Naive thymus-derived CD8-positive, alpha-beta T cell (primary cell): ENCODE measurements at places on chromosomes 5 and 9. TPM values are rescaled to one million over a fixed set of nuclear protein-coding genes. Genes with fewer than 3 reads are reported as not detected.

BASP1 gene
- total RNA-seq: 2.4 TPM

ZNF883 gene
- 2.7 TPM for total RNA-seq

ZCCHC10 gene
- total RNA-seq: 22.4 TPM

AOPEP gene
- 10.8 TPM for total RNA-seq

DNA sequence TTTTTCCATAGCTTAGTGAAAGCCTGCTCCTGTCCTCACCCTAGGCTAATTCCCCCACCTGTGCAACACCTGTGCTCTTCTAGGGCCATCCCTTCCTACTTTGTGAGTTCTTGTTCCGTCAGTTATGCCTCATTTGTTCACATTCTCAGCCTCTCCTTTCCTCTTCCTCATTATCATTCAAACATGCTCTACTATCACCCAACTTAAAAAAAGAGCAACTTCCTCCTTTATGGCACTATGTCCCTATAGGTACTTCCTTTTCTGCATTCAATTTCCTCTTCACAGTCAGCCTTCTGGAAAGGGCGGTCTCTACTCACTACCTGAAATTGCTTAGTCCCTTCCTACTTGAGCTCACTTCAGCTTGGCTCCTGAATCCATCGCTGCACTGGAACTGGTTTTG is 111.8 kb upstream of the LHFPL2 start:
- DNase-seq: no peak

DNA sequence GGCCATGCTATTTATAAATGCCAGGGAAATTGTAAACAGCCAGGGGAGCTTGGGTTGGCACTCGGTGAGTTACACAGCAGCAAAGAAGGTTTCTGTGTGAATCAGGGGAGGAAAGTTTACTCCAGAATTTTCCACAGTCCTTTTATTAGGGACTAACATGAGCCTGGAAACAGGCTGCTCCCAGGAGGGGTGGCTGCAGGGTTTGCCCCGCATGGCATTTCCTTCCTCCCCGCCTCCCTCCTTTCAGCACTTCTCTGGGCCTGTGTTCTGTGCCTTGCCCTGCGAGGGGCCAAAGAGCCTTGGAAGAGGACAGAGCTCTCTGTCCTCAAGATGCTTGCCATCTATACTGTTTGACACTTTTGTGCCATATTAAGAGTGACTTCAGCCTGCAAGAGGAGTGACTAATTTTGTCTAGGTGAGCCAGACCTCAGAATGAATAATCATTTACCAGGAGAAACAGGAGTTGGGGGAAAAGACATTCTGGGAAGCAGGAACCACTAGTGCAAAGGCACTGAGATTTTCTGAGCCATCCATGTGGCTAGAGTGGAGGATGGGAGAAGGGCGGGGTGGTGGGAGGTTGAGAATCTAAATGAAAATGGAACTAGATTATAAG is 1.8 kb downstream of the GSN start:
- no peak for DNase-seq

- DNase-seq: no peak
These were observed 141.2 kb downstream of the PARP8 start for GRCh38 chr5:50807661-50808060.

GRCh38 chr5:178216088-178216534 is 11.8 kb downstream of the HNRNPAB start:
- no peak for DNase-seq

- no peak for DNase-seq
These were observed 72.7 kb downstream of the ZFAND5 start for GRCh38 chr9:72292256-72292682.

DNA sequence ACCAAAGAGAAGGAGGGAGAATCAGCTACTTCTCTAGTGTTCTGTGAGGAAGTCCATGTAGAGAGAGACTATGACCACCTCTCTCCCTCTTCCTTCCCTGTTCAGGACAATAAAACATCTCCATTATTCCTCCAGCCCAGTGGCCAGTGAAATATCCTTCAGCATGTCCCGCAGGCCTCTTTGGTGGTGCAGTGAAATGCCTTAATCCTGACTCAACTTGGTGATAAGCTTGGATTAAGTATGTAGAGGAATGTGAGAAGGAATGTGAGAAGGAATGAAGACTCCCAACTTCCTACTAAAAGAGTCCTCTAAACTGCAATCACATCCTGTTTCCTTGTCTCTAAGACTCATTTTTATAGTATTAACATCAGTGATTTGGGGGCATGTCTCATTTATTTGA is 167.3 kb downstream of the TRPM3 start:
- DNase-seq: no peak

- no peak for DNase-seq
These were observed 144.5 kb downstream of the SEC61B start for GRCh38 chr9:99366621-99367020.

- peak; percentile 17 for DNase-seq
These were observed 37.4 kb downstream of the PIK3R1 start for GRCh38 chr5:68252673-68253623.

DNA sequence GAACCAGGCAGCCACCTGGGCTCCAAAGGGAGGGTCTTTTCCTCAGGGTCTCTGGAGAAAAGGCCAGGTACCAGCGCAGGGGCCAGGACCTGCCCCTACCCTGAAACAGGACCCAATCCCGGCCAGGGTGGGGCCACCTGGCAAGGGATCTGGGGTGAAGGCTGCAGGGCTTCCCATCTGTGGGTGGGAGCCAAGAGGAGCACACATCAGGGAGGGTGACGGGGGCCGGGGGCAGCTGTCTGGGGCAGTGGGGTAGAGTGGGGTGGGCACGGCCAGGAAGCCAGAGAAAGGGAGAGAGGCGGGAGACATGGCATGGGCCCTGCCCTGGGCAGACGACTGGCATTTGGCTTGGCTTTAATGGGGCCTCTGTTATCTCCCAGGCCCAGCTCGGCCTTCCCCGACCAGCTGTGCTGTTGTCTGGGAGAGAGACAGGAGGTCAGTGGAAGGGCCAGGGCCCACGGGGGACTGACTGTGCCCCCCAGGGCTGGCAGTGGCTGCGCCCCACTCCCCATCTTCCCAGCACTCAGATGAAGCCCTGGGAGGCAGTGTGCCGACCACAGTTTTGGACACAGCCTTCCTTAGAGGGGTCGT is 57.2 kb upstream of the RNF130 start:
- DNase-seq: no peak

DNA sequence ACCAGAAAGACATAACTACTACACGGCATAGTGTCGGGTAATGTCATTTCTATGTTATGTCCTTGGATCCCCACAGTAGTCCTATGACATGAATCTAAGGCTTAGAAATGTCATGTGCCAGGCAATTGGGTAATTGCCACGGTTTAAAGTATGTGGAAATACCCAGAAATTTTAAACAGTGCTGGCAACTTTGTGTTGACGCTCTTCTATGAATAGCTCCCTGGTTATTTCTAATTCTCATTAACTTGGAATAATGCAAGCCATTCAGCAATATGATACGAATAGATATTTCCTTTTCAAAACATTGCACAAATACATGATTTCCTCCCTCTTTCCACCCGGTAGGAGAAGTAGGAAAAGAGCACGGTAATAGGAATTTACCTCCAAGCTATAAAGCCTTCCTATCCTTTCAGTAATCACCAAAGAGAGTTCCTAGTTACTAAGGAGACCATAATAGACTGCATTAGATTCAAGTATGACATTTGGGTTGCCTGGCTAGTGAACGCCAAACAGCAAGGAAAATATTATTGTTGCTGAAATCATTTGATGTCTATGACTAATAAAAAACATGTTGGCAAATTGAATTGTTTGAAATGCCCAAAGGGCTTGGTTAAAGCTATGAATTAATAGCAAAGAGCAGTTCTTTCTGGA is 168.4 kb downstream of the CCDC192 start:
- DNase-seq: no peak

- DNase-seq: no peak
These were observed 6.4 kb downstream of the SEPTIN8 start for GRCh38 chr5:132770476-132771159.

- DNase-seq: no peak
These were observed 51.3 kb upstream of the GOLPH3 start for GRCh38 chr5:32225445-32225844.

GRCh38 chr5:145936401-145937131 is at the start of gene SH3RF2:
Gene SH3RF2 (plus strand): TSS chr5:145936578. CDS start chr5:145937929, 1,351 bp downstream.
- no peak for DNase-seq

DNA sequence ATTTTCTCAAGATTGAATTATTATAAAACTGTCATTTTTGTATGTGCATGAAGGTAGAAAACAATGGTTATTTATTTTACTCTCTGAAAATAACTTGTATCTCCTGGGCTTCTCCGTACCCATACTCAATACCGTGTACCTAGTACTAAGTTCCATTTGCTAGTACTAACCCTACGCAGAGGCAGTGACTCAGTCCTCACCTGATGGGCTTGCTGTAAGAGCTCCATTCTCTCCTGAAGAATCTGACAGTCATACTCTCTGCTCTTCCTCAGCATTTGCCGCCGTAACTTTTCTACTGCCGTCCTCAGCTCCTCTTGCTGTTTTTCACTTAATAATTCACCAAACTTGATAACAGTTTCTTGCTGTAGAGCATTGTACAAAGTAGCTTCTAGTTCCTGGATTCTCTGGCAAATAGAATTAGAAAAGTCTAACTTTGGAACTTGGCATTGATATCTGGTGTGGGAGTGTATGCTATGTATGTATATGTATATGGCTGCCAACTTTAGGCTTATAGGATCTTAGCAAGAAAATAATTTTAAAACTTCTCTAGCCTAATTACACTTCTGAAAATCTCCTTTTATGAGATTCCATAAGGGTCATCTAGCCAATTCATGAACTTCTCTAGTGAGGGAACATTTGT is 108.0 kb upstream of the DPYSL3 start:
- DNase-seq: no peak

- DNase-seq: no peak
These were observed 55.5 kb upstream of the ZNF354A start for GRCh38 chr5:178785999-178786398.

DNA sequence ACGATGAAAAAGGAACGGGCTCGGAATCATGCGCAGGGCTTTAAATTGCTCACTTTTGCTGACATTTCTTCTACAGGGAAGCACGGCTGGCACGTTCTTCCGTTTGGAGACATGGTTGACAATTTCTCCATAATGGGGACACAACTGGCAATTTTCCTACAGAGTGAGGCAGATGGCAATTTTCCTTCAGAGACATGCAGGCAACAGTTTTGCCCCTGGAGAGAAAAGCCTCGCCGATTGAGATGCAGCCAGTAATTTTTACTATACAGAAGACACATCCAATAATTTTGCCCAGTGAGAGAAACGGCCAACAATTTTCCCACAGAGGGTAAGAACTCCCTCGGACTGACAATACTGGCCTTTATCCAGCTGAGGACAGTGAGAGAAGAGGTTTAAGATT is 90.9 kb upstream of the GPR151 start:
- no peak for DNase-seq

- no peak for DNase-seq
These were observed 41.8 kb downstream of the NUP214 start for GRCh38 chr9:131167146-131167692.

GRCh38 chr5:21807953-21808352 is 1045.2 kb downstream of the CDH12 start:
- DNase-seq: no peak

GRCh38 chr5:36096486-36096885 is 29.8 kb upstream of the UGT3A2 start:
- DNase-seq: no peak

DNA sequence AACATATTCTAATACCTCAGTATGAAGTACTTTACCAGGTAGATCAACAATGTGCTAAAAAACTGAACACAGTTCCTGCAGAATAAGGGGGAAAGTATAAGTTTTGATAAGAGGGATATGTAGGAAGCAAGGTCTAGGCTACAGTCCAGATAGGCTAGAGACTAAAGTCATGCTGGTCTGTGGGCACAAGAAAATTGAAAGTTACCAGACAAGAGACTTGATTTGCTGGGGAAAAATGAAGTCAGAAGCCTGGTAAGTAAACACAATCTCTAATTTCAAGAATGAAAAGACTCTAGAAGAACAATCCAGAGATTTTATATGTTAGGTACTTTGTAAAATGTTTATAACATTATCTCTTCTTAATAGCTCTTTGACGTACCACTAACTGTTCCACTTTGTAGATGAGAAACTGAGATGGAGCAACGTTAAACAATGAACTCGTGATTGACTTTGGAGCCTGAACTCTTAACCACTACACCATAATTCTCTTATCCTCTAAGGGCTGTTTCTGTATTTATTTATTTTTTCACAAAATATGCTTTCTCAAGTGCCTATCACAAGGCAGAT is 19.5 kb downstream of the ADAMTS6 start:
- DNase-seq: no peak

DNA sequence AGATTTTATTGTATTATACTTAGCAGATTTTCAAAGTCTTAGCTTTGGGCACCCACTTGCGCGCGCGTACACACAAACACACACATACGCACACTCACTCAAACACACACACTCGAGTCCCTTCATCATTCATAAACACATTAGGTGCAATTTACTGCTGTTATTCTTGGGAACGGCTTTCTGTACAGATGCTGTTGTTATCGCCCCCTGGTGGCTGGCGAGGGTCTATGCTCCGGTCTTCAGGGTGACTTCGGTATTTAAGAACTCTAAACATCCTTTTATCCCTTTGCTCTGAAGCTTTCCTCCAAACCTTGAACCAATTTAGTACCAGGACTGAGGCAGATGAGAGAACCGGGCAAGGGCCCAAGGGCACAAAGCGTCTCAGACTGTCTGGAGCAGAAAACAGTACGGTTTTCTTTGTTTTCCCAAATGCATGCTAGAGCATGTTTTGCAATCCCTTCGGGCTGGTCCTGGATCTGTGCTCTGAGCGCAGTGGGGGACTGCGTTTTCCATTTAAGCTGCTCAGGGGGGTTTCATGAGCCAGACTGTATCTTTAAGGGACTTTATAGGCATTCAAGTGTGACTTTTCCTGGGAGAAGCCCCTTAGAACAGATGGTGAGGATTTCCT is 1.7 kb upstream of the SLIT3 start:
- DNase-seq: no peak

DNA sequence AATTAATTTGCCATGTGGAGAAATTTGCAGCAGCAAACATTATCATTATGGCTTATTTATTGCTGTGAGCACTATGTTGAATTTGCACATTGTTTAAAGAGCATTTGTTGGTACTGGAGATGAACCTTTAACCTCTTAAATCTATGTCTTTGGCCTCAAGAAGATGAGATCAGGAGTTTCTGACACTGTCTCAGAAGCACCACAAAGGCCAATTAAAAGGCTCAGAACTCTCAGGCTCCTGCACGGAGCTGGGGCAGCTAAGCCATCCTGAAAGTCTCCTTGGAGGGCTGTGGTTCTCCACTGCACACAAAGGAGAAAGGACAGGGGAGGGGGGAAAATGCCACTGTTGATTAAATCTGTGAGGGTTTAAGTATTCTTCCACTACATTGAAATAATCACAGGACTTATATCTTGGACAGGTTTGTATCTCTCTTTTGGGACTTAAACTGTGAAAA is 33.1 kb downstream of the ZNF366 start:
- no peak for DNase-seq

- DNase-seq: no peak
These were observed 7.1 kb downstream of the SPRY4 start for GRCh38 chr5:142317753-142318152.

GRCh38 chr5:168881427-168882149 is 302.4 kb upstream of the PANK3 start:
- no peak for DNase-seq

DNA sequence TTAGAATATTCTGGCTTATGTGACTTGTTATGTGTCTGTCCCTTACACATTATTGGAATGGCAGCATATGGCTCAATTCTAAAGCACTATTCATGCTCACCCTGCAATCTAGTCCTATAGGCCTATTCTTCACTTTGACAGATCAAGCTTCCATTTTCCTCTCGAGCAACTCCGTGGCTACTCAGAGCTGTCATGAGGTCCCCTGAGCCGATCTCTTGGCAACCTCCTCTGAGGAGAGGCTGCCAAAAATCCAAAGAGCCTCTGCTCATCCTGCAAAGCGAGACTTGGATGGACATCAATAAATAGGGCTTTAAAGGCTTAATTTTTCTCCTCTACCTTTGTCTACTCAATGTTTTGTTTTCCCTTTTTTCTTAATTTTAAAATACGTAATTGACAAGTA is 163.8 kb downstream of the GABRB2 start:
- no peak for DNase-seq
